ENCODE measurements at places on chromosomes 13 and 19.

DNA sequence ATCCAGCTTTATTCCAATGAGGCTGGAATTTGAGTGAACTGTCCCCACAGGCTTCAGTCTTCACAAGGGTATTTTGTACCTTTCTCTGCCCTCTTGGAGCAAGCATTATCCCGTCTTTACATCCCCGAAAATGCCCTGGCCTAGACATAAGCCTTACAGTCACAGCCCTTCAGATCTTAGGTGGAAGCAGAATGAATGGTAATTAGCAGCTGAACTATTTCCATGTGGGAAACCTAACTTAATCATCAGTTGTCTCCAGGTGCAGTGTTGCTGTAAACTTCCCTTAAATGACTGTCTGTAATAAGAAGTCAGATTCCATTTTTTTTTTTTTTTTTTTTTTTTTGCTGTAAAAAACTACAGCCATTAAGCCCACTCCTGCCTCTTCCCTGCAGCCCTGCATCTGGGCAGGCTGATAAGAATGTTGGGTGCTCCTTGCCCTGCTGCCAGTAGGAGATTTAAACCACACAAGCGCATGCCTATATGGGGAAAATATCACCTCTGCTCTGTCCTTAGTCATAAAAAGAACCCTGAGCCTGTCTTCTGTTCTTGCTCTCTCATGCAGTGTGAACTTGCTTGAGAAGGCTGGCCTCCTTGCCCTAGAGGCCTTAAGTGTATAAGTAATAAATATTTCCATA is 426.8 kb upstream of the SLITRK5 start:
- no peak for DNase-seq

DNA sequence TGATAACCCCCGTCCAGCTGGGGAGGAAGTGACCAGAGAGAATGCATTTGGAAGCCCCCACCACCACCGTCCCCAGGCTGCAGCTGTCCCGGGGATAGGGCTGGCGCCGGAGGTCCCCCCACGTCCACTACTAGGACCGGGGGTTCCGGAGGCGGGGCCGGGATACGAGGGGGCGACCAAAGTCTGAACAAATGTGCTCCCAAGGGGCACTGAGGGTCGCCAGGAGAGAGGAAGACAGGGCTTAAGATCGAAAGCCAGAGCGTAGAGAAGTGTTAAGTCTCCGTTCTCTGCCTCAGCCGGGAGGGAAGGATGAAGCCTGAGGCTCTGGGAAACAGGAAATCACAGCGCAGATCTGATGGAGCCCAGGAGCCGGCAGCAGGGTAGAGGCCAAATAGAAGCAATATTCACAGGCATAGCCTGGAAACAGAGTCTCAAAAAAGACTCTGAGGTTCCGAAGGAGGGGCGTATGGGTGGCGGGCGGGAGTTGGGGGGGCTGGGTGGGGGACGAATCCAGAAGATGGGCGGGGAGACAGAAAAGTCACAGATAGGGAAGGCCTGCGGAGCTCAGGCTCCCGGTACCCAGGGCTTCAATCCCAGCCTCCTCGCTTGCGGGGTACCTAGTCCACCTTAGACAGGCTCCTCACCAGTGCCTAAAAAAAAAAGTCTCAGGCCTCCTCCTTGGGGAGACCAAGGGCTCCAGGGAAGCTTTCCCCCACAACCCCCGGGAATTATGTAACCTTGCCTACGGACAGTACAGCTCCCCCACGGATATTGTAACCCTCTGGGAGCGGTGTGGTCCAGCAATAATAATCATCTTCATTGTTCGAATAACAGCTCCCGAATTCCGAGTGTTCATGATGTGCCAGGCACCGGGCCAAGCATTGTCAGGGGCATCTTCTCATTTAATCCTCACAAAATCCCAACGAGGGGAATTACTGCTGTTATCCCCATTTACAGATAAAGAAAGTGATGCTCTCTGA is 1.1 kb upstream of the ERF start:
- peak; percentile 58 for DNase-seq

DNA sequence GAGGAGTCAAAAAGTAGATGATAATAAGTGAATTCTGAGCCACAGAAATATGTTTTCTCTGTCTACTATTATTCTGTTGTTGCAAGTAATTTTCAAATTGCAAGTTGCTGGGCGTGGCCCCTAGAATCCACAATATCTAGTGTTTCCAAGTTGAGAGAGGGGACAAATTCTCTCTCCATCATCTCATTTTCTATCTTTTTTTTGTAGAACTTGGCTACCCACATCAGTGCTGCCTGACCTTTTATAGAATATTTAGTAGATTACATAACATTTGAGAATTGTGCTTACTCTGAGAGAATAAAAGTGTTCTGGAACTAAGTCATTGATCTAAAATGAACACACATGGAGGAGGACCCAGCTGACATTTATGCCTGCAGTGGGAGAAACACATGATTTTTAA is 110.9 kb upstream of the CSNK1A1L start:
- no peak for DNase-seq

GRCh38 chr19:7860714-7861618 is 13.2 kb downstream of the PRR36 start:
- no peak for DNase-seq

DNA sequence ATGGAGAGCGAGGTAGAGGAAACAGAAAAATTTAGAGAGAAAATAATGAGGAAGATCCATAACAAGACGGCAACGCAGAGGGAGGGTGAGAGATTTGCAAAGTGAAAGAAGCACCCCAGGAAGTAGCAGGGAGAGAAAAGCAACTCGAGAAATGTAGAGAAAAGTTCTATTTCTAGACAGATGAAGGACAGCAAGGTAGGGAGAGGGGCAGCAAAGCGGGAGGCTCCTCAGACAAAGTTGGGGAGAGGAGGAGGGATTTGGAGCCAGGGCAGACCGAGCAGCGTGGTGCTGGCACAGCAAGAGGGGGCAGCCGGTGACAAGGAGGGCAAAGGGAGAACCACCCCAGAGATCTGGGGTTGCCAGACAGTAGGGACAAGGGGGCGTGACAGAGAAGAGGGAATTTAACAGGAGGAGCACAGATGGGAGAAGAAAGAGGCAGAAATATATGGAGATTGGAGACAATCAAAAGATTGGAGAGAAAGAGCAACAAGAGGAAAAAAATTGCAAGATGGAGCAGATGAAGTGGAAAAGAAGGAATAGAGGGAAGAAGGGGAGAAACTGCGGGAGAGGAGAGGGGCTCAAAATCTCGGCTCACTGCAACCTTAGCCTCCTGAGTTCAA is 989 bp downstream of the ZNF766 start:
- no peak for DNase-seq

- no peak for DNase-seq
These were observed 5.4 kb downstream of the SOX21 start for GRCh38 chr13:94706843-94707399.

DNA sequence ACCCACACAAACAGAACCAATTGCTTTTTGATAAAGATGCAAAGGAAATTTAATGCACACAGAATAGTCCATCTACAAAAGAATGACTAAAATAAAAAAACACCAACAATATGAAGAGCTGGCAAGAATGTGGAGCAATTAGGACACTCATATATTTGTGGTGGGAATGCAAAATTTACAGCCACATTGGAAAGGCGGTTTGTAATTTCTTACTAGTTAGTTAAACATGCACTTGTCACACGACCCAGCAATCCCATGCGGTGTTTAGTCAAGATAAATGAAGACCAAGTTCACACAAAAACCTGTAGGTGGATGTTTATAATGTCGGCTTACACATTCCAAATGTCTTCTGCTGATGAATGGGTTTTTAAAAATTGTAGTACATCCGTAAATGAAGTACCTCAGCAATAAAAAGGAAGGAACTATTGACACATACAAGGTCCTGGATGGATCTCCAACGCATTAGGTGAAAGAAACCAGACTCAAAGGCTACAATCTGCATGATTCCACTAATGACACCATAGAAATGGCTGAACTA is 5.2 kb downstream of the GRTP1 start:
- no peak for DNase-seq

GRCh38 chr13:96934889-96935489 is 59.3 kb downstream of the OXGR1 start:
- DNase-seq: no peak

- no peak for DNase-seq
These were observed 21.4 kb downstream of the BBC3 start for GRCh38 chr19:47209319-47210179.

GRCh38 chr19:4439243-4439642 is 18.4 kb downstream of the UBXN6 start:
- DNase-seq: no peak

DNA sequence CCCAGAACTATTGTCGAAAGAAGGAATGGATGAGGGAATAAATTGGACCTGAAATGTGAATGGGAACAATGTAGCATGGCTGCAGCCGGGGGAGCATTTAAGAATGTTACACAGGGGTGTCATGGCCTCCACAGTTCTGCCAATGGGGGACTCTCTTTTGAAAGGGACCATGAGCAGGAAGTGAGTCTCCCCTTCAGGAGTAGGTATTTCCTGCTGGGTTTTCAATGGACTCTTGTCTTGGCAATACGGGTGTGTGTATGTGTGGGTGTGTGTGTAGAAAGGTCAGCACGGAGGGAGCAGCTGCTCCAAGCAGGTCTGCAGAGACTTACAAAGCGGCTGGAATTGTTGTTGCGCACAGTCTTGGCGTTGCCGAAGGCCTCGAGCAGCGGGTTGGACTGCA is 24.4 kb downstream of the MYO1F start:
- peak; percentile 36 for DNase-seq

DNA sequence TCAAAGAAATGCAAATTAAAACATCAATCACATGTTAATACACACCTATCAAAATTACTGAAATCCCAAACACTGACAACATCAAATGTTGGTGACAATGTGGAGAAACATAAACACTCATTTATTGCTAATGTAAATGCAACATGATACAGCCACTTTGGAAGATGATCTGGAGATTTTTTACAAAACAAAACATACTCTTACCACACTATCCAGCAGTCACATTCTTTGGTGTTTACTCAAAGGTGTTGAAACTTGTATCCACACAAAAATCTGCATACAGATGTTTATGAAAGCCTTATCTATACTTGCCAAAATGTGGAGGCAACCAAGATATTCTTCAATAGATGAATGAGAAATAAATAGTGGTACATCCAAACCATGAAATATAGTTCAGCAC is 1219.5 kb upstream of the PCDH20 start:
- DNase-seq: peak; percentile 5

GRCh38 chr13:44051405-44051804 is 171.7 kb downstream of the LACC1 start:
- no peak for DNase-seq

DNA sequence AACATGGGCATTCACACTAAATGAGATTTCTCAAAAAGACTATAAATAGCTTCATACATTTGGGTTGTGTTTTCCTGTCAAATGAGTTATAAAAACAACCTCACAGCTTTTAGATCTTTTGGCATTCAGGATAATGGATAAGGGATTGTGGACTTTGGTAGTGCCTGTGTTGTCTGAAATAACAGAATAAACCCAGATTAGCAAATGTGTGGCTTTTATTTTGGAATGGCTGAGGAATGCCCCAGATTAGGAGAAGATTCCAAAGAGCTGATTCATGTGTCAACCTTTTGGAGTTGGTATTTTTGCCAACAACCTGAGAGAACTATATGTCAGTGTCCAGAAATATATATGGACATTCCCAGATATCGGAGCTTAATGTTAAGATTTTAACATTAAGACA is 164.7 kb downstream of the MTUS2 start:
- peak; percentile 9 for DNase-seq

DNA sequence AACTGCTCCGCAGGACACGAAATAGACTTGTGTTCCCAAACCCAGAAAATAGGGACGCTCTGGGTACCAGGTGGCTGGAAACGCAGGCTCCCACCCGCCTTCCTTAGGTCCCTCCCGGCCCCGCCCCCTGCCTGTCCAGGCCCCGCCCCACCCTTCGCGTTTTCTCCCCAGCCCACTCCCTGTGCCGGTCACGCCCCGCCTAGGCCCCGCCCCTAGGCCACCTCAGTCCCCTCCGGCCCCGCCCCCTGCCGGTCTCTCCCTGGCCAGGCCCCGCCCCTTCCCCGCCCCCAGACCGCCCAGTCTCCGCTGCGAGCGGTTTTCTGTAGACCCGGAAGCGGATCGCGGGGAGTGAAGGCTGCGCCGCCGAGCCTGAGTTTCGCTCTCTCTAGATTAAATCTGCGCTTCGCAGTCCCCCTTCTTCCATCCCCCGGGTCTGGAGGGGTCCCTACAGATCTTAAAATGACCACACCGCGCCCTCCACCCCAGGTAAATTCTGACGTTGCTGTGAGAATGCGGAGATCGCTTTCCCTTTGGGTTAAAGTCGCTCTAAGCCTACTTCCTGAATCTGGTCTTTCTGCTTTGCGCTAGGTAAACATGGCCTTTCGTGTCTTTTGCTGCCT is 3.7 kb upstream of the ZNF665 start:
- DNase-seq: peak; percentile 70

DNA sequence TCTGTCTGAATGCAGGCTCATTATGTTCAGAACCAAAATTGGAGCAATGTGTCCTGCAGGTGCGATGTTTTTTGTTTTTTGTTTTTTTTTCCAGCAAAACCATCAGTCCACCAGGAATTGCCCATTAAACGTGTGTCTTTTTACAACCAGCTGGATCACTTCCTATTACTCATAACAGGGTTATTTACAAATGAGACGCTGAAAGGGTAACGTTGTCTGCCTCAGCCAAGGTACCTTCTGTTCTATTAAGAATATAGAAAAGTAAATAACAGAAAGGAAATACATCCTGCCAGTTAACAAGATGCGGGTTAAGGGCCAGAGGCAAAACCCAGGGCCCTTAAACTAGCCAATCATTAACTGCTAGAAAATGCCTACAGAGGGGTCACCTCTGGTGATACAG is 590.4 kb downstream of the TBC1D4 start:
- DNase-seq: no peak

GRCh38 chr19:33557196-33557595 is 35.6 kb upstream of the PEPD start:
- no peak for DNase-seq

GRCh38 chr19:22628401-22628800 is 5.7 kb upstream of the ZNF492 start:
- no peak for DNase-seq

DNA sequence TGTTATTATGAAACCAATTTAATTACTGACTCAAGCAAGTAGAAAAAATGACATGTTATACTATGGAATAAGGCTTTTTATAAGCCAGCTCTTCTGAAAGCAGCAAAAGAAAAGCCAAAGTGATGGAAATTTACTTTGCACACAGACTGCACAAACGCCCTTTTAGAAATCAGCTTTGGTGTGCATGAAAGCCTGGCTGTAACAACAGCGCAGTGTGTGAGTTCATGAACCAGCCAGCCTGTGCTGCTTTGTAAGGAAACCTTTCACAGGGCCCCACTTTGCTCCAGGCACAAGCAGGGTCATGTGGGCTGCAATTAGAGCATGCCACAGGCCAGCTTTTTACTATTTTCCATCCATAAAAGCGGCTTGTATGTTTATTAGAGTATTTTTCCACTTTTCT is 13.6 kb upstream of the IFT88 start:
- DNase-seq: no peak

DNA sequence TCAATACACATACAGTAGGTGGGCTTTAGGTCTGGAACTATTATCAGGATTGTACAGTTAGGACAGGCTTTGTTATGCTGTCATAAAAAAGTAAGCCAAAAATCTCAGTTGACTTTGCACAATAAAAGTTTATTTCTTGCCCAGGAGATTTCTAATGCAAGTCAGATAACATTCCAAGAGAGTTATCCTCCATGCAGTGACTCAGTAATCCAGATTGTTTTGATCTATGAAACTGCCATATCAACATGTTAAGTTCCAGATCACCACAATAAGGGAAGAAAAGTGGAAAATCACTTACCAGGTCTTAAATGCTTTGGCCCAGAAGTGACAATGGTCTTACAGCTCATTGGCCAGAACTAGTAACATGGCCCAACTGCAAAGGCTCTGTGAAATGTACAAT is 636.2 kb upstream of the KLF12 start:
- peak; percentile 87 for DNase-seq

All from NCI-H226 (cell line).